ENCODE measurements at places on chromosomes 2 and 18. TPM values are rescaled to one million over a fixed set of nuclear protein-coding genes. Genes with fewer than 3 reads are reported as not detected.

Gene PID1
- total RNA-seq: 7.1 TPM

Gene NYAP2
- total RNA-seq: not detected

Gene GORASP2
- total RNA-seq: 53.2 TPM

Gene CCDC148
- total RNA-seq: 1.0 TPM

GRCh38 chr2:105313877-105314276 is 15.7 kb downstream of the TGFBRAP1 start:
- no peak for DNase-seq

DNA sequence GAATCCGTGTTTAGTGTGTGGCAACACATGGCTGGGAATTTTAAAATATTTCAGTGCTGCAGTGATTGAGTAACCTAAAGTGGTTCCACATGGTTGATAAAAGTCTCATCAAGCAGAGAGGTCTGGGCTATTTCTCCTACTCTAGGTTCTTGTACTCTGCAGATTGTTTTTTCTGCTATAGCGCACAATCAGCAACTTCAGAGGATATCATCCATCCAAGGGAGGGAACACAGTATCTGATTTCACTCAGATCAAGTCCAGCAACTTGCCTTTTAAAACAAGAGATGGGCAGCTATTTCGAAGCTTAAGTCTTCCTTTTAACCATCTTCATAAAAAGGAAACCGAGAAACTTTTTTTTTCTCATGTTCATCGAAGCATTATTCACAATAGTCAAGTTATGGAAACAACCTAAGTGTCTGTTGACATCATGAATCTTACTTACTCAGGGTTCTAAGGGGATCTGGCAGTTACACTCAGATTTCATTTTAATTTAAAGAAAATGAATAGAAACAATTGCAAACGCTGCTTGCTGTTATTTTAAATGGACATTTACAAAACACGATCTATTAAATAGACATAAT is 172.7 kb upstream of the TRIB2 start:
- DNase-seq: no peak

- no peak for DNase-seq
Measured at GRCh38 chr2:223082706-223083105, 30.7 kb downstream of the KCNE4 start.

GRCh38 chr18:31819106-31819924 is 58.6 kb upstream of the SLC25A52 start:
- DNase-seq: no peak

GRCh38 chr2:719734-720133 is 42.5 kb upstream of the TMEM18 start:
- DNase-seq: no peak

GRCh38 chr2:68245066-68245465 is 7.3 kb downstream of the PPP3R1 start:
- DNase-seq: no peak

- no peak for DNase-seq
Measured at GRCh38 chr18:74836296-74837139, 238.8 kb downstream of the ZNF407 start.

DNA sequence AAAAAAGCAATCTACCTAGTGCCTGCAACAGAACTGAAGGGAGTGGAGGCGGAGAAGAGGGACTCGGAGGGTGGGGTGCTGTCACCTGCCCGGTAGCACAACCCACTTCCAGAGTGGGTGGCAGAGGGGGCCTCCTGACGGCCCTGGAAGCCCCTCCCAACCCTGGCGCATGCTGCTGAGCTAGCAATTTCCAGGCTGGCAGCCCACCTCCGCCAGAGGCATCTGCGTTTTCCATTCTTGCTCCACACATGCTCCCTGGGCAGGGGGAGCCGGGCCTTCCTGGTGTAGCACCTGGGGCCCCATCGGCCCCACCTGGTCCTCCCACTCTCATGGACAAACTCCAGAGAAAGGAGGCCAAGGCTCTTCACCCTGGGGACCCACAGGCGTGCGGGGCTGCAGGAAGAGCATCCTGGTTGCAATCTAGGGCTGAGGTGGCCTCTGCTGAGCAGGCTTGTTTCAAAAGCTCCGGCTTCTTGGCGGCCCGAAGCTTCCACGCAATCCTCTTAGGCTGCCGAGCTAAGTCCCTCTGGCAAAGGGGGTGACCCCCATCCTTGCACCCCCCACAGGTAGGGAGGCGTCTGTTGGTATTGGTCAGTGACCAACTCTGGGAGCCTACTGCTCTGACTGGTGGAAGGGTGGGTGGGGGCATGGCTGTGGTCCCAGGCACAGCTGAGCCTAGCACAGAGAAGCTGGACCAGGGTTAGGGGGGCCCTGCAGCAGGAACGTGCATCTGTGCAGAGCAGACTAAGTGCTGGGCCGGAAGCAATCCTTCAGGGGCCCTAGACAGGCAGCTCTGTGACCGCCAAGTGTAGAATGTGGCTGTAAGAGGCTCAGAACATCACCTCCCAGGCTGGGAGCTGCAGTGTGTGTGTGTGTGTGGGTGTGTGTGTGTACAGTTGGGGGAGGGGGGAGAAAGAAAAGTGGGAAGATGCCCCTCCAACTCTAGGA is 2.6 kb downstream of the HS6ST1 start:
- DNase-seq: peak; percentile 40

- no peak for DNase-seq
Measured at GRCh38 chr2:13308989-13309388, 592.3 kb downstream of the TRIB2 start.

- DNase-seq: no peak
Measured at GRCh38 chr18:62340996-62341395, 15.9 kb downstream of the TNFRSF11A start.
